Ecto neural progenitor cell (in vitro differentiated cells): ENCODE measurements at places on chromosomes 13 and 19.

GRCh38 chr19:48752496-48753365, at the start of gene FUT1:
TSS of gene FUT1 (minus strand) at chr19:48752641. CDS start at chr19:48751281, 1,360 bp downstream.
- DNase-seq: peak; percentile 82

DNA sequence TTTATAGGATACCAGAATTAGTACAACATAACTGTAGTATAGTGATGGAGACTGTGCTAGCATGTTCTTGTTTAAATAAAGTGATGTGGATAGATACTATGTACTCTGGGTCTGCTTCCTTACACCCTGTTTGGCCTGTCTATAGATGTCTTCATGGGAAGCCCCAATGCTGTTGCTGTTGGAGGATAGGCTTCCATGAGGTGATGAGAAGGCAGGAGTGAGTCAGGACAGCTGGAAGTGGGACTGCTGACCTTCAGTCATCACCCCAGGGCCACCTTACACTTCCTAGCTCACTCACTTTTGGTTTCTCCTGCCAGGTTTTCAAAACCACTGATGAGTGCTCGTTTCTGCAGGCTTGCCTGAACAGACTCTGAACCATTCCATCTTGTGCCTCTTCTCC, 4.2 kb downstream of the KCTD4 start:
- DNase-seq: no peak

DNA sequence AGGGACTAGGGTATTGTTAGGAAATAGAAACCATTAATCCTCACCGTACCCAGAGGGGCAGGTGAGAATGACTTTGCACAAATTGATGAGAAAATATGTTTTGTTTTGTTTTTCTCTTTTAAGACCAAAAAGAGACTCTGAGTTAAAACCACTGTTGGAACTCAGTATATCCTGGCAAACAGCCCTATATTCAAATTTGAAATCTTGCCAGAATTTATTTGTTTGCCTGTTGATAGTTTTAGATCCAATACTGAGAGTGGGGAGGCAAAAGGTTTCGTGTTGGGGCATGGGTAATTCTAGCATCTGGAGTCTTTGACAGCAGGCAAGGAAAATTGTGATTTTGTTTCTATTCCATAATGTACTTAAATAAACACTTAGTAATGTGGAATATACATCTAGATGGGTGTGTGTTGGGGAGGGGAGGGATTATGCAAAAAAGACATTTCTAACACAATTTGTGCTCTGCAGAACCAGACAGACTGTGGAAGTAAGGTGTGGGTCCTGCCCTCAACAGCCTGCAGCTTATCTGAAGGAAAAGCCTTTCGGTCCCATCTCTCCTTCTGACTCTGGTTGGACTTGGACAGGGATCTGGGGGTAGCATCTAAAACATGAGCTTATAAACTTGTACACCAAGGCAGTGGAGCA, 190.7 kb downstream of the OXGR1 start:
- DNase-seq: no peak

DNA sequence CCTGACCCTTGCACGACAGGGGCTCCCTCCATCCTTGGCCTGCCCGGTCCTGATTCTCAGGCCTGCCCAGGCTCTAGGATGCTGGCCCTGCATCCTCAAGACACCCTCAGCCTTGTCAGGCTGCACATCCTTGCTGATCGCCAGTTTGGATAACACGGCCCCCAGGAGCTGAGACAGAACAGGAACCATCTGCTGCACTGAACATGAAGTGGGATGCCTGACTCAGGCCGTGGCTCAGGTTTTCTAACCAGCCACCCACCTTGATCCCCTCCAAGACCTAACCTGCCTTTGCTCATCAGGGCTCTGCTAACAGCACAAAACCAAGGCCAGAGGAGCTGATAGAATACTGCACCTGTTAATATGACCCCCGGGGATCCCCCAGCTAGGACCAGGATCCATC, 56.0 kb downstream of the EPS15L1 start:
- no peak for DNase-seq

GRCh38 chr19:48190288-48190884, 19.9 kb downstream of the ZSWIM9 start:
- DNase-seq: peak; percentile 84

DNA sequence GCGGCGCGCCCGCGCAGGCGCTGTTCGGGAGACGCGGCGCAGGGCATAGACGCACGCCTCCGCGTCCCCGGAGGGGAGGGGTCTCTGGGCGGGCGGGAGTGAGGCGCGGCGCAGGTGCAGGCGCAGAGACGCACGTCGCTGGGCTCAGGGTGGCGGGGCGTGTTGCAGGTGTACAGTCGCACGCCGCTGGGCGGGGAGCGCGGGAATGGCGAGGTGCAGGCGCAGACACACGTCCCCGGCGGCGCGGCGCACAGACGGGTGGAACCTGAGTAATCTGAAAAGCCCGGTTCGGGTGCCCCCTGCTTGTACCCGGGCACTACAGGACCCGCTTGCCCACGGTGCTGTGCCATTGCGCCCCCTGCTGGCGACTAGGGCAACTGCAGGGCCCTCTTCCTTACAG, 44.7 kb downstream of the PLPP2 start:
- no peak for DNase-seq

GRCh38 chr13:64962404-64962803, 2267.7 kb downstream of the PCDH9 start:
- DNase-seq: no peak

DNA sequence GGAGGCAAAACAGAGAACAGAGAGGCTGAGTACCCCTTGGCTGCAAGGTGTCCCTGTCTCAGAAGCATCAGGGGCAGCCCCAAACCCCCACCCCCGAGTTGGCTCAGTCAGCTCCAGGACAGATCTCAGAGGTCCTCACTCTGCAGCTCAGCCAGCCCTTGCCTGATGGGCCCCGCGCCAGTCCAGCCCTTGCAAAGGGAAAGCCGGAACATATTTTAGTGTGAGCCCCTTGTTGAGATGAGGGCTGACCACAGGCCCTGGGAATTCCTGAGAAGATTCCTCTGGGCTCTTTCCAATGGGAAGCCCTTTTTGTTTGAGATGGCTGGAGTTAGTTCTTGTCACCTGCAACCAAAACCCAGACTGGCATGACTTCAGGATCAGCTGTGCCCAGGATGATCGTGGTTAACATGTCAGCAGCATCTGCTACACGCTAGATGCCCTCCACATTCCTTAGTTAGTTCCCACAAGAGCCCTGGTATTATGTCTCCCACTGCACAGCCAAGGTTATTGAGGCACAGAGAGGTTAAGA, 33.9 kb upstream of the CCNE1 start:
- DNase-seq: no peak

- no peak for DNase-seq
Measured at GRCh38 chr19:32649751-32650150, 25.2 kb downstream of the ANKRD27 start.

DNA sequence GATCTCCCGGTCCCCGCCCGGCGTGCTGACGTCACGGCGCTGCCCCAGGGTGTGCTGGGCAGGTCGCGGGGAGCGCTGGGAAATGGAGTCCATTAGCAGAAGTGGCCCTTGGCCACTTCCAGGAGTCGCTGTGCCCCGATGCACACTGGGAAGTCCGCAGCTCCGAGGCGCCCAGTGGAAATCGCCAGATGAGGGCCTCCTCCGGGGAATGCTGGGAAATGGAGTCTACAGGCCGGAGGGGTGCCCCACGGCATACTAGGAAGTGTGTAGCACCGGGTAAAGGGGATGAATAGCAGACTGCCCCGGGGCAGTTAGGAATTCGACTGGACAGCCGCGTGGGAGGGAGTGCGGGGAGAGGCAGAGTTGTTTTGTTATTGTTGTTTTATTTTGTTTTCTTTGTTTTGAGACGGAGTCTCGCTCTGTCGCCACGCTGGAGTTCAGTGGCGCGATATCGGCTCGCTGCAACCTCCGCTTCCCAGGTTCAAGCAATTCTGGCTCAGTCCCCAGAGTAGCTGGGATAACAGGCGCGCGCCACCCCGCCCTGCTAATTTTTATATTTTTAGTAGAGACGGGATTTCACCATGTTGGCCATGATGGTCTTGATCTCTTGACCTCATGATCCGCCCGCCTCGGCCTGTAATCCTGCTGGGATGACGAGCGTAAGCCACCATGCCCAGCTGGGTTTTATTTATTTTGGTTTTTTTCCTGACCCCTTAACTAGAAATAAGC, 390 bp upstream of the PPP1R12C start:
- peak; percentile 98 for DNase-seq

- peak; percentile 18 for DNase-seq
Measured at GRCh38 chr19:30854661-30855060, 482.5 kb downstream of the ZNF536 start.

DNA sequence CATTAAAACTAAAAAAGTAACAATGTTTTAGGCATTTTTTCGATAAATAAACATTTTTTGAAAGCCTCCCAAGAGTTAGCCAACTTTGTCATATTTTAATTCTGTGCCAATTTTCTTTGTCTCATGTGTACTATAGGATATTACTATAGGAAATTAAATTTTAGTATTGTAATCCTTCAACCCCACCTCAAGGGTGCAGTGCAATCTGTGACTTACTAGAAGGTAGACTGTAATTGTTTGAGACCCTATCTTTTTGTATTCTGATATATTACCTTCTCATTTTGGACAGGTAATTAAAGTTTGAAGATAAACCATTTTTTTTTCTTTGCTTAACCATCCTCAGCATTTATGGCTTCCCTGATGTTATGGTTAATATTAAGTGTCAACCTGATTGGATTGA, 457.8 kb downstream of the PCDH20 start:
- no peak for DNase-seq

- DNase-seq: peak; percentile 73
Measured at GRCh38 chr13:96089749-96090239, at the start of gene HS6ST3. TSS of gene HS6ST3 (plus strand) at chr13:96090107.

DNA sequence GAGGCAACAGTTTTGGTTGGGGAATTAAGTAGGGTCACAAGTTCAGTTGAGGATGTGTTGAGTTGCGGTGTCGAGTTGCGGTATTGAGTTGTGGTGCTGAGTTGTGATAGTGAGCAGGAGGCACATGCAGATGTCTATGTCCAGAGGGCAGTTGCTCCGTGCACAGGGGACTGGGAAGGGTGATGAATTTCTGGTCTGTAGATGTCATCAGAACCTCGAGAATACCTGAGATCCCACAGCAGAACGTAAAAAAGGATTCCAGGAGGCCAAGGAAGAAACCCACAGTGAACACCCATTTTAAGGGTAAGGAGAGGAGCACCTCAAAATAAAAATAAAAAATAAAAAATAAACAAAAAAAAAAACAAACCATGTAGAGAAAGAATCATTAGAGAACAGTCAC, 354.4 kb upstream of the ARGLU1 start:
- no peak for DNase-seq

DNA sequence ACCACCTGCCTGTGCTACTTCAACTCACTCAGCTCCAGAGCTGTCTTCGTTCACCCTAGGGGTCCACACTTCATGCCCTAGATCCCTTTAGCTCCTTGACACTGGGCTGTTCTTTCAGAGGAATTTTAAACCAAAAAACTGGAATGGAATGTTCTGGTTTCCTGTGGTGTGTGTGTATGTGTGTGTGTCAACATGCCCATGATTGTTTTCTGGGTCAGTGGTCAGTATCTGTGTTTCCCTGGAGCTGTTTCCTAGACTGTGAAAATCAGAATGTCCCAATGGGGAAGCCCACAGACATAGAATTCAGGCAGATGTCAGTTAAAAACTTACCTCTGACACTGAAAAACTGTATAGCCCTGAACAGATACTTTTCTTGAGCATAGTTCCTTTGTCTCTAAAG, 1.3 kb downstream of the PMIS2 start:
- no peak for DNase-seq

GRCh38 chr13:76286178-76286577, 600.0 kb downstream of the KCTD12 start:
- no peak for DNase-seq
